ENCODE measurements at places on chromosomes 7 and 10.
A peak's percentile ranks its signal among the peaks of the same experiment; 100 is the strongest.

DNA sequence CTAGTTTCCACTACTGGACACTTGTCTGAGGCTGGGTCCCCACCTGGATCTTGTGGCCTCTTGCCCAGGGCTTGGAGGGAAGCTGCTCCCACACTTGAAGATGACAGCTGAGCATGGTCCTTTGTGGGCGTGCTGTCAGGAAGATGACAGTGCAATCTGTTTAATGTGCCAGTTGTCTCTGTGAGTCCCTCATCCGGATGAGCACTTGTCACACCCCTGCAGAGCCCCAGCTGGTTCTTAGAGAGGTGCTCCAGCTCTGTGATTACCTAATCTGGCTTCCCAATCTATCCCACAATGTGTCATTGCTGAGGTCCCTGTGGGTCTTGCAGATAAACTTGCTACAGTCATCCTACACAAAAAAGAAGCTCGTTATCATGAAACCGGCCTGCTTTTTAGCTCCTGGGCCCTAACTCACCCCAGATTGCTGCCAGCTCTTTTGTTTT, 34.8 kb upstream of the CCSER2 start:
- DNase-seq: no peak

GRCh38 chr10:119538632-119539358, 3.7 kb downstream of the RGS10 start:
- DNase-seq: no peak

GRCh38 chr7:142854372-142855113, at the start of gene EPHB6:
Gene EPHB6 (plus strand): TSS chr7:142855076. CDS start chr7:142863228, 8,152 bp downstream.
- no peak for DNase-seq

DNA sequence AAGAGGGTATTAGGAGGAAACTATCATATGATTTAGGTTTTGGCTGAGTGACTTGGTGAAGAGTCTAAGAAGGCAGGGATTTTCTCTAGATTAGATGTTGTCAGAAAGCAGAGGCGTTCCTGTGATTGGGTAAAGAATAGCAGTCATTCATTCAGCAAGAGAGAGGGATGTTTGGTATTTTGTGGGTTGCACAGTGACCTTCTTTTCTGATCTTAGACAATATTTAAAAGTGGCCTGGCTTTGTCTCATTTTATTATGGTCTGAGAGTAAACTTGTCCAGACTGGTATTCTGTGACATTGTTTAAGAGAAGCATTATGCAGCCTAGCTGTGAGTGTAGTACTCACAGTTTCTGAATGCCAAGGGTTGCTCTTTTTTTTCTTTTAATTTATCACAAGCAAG, 18.5 kb downstream of the HYAL4 start:
- DNase-seq: no peak

GRCh38 chr10:23343591-23344240, 881 bp downstream of the C10orf67 start:
- DNase-seq: peak; percentile 72

DNA sequence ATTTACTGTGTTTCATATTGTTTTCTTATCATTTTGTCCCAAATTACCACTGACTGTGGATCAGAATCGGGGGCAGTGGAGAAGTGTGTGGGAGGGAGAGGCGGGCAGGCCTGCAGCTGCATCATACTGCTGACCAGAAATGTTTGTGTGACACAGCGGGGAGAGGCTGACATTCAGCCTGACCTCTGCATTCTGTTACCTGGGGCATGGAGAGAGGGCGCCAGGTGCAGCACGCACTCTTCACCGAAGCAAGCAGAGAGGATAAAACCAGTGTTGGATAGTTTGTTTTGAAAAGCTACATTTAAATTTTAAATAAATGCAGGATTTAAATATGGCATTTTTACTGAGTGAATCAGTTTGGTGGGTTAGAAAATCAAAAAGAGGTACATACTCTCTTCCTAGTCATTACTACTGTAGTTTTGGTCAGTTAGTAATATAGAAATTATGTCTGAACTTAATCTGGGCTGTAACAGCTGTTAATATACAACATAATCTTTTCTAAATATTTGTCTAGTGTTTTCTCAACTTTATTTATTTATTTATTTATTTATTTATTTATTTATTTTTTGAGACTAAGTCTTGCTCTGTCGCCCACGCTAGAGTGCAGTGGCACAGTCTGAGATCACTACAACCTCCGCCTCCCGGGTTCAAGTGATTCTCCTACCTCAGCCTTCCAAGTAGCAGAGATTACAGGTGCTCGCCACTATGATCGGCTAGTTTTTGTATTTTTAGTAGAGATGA, 8.8 kb upstream of the STMP1 start:
- DNase-seq: no peak

- DNase-seq: no peak
Measured at GRCh38 chr10:76172020-76172419, 740.6 kb downstream of the LRMDA start.

DNA sequence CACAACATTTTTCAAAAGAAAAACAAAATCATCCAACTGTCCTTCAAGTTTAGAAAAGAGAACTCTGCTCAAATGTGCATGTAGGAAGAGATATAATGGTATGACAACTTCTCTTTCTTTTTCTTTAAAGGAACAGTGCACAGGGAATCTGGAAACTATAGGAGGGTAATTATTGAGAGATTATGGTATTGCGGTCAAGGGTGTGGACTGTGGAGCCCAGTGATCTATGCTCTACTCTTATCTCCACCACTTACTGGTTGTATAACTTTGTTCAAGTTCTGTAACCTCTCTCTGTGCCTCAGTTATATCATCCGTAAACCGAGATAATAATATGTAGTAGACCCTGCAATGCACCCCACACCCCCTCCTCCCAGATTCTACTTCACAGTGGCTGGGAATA, 69.8 kb upstream of the PCGF5 start:
- no peak for DNase-seq

DNA sequence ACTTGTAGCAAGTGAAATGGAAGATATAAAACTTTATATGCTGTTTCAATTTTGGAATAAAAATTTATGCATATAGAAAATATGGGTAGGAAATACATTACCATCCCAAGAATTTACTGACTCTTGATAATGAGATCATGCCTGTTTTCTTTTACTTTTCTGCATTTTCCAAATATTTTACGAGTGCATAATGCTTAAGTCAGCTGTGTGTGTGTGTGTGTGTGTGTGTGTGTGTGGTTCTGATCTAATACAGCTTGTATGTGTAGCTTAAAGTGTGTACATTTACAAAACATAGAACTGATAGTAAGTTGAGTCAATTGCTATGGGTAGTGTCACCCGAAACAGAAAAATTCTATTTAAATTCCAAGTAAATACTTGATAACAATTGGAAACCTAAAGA, 315.9 kb upstream of the LRRN3 start:
- no peak for DNase-seq

DNA sequence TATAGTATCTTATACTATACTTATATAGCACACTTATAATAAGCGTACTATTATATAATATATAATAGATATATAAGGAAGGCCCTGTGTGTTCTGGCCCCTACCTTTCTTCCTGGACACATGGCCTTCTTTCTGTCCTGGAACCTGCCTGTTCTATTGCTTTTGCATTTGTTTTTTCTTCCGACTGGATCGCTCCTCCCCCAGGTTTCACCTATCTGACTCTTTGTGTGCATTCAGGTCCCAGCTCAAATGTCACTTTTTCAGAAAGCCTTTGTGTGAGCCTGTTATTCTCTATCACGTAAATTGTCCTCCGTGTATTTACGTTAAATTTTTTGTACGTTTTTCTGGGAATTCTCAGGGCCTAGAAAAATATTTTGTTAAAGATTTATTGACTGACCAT, 2.9 kb upstream of the TRIM8 start:
- DNase-seq: no peak

- no peak for DNase-seq
Measured at GRCh38 chr10:77889277-77889903, 37.2 kb downstream of the DLG5 start.

DNA sequence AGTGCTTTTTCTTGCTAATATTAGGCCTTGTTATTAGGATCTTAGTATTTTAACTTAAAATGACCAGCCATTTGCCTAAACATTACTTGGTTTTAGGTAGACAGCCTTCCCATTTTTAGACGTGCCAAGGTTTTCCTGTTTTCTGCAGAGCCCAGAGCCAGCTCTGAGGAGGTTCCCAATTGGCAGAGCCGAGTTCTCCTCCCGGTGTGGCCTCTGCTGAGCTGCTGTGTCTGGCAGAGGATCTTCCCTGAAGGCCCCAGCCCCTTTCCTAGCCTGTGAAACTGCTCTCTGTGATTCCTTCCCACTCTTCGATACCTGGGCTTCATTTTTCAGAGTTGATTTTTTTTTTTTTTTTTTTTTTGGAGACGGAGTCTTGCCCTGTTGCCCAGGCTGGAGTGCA, 91.4 kb downstream of the EEPD1 start:
- no peak for DNase-seq
